Cerebellar nuclear complex (tissue), 1 donor: ENCODE measurements at places on chromosomes 4 and X.

- DNase-seq, result no peak
These were observed 13.0 kb upstream of the LEF1 start for GRCh38 chr4:108181704-108182103.

GRCh38 chr4:6972911-6973310, 63.3 kb downstream of the TBC1D14 start:
- DNase-seq, result no peak

GRCh38 chrX:8639949-8640475, 91.9 kb downstream of the ANOS1 start:
- no peak for DNase-seq

DNA sequence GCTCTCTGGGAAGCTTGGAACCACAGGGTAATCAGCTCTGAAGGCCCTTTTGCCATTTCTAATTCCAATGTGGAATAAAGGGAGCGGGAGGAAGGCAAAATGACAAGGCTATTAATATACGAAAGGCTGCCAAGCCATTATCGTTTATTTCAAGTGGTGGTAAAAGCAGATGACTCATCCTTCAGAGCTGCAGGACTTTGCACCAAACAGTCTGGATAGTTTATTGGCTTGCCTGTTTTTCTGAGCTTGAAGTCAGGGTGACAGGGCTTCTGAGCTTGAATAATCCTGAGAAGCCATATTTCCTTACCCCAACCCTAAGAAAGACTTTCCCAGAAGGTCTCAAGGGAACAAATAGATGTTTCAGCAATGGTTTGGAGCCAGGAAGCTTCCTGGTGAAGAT, 7.7 kb upstream of the GABRE start:
- DNase-seq, result no peak

DNA sequence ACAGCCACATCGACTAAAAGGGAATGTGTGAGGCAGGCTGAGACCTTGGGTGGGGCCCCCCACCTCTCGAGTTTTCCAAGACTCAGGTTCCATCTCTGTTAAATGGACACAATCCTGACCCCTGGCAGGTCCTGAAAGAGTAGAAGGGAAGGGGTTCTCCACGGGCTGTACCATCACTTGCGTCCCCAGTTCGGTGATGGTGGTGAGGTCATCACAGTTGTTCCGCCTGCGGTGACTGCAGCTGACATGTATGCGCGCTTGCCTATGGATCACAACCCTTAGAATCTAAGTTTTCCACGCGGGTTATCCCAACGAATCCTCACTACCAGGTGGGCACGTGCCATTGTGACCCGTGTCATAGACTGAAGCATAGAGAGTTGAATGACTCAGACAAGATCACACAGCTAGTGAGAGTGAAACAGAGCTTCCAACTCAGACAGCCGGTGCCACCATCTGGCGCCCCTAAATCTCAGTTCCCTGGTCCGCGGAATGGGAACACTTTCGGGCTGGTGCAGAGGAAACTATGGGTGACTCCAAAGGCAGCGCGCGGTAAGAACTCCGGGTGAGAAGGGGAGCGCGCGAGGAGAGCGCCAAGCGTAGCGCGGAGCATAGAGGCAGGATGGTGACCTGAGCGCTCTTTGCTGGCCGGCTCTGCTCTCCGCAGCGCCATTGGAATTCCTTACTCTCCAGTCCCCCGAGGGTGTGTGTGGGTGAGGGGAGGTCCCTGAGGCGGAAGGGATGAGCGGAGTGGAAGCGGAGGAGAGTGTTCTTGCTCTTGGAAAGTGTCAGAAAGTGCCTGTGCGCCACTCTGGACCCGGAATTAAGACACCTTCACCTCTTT, 10.5 kb downstream of the MSX1 start:
- DNase-seq, result no peak

- no peak for DNase-seq
These were observed 25.2 kb upstream of the FGFR3 start for GRCh38 chr4:1767770-1768366.

DNA sequence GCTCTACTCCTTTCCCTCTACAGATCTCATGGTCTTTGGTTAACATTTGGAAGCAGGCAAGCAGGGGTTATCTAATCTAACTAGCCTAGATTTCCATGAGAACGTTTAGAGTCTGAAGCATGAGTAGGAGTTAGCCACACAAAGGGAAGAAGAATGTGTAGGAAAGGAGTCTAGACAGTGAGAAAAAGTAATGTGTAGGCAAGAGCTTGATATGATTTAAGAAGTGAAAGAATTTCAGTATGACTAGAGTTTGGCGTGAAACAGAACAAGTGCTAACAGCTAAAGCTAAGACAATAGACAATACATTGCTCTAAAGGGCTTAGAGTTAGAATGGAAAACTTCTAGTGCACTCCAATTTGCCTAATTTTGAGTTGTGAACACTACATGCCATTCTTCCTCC, 10.8 kb downstream of the CXCL8 start:
- no peak for DNase-seq

DNA sequence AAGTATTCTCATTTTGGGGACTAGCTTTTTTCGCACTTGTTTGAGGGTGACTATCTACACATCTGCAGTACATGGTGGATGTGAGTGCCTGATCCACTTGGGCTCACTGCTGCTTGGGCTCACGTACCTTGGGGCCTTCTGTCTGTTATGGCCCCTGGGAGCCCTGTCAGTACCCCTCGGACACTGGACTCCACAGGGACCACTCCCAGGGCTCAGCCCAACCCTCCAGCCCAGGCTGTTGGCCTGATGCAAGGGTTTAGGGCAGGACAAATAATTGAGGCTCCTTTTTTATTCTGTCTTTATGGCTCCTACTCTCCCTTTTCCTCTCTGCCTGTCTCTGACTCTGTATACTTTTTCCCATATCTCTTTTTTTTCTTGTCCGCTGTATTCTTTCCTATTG, 32.7 kb upstream of the MSN start:
- DNase-seq, result no peak
